T-helper 2 cell (primary cell): ENCODE measurements at places on chromosomes 12 and 14.

DNA sequence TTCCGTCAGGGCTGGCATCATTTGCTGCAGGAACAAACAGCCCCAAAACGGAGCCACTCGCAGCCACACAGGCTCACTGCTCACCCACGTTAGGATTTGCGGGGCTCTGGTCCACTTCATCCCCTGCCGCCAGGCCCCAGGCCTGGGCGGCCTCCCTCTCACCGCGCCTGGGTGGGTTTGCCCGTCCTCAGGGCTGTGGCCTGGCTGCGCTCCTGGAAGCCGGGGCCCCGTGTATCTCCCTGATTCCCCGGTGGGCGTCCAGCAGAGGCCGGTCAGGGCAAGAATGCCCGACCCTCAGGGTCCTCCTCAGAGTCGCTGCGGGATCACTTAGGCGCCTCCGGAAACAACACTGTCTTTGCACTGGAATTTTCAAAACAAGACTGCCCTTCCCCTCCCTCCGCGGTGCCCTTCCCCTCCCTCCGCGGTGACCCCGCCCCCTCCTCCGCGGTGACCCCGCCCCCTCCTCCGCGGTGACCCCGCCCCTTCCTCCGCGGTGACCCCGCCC lies 15.7 kb upstream of the FBRSL1 start:
- DNase-seq: peak; percentile 12

- no peak for DNase-seq
Measured at GRCh38 chr12:27316947-27317346, 15.7 kb upstream of the BMAL2 start.

- DNase-seq: no peak
Measured at GRCh38 chr14:97900196-97900854, 1103.1 kb downstream of the VRK1 start.

DNA sequence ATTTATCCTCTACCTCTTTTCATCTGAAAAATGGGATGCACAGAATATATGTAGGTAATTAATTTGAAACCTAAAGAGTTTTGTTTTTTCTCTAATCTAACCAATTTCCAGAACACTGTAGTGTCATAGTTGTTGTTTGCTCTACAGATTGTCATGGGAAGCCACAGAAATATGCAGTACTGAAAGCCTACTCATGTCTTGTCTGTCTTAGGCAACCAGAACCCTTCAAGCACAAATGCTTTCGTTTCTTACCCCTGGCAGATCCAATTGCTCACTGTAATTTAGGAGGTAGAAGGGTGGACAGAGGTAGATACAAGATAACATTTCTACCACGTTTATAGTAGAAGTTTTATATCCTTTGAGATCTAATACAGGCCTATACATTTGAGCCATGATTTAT lies 330.2 kb upstream of the NOVA1 start:
- no peak for DNase-seq

GRCh38 chr14:71536015-71536740 lies 396.1 kb upstream of the RGS6 start:
- no peak for DNase-seq

DNA sequence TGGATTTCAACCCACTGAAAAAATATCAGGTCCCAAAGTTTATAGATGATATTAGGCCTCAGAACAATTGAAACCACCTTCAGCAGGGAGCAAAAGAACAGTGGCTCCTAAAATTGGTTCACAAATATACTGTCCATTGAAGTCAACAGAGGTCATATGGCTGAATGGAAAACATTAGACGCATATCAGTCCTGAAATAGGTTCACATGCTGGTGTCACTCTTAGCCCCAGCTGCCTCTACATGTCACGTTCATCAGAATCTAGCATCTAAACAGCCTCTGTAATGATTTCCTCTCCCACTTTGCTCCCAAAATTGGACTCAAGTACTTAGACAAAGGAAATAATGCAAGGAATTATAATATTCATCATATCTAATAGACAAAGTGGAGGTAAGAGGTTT lies 8.7 kb downstream of the FLRT2 start:
- DNase-seq: no peak

DNA sequence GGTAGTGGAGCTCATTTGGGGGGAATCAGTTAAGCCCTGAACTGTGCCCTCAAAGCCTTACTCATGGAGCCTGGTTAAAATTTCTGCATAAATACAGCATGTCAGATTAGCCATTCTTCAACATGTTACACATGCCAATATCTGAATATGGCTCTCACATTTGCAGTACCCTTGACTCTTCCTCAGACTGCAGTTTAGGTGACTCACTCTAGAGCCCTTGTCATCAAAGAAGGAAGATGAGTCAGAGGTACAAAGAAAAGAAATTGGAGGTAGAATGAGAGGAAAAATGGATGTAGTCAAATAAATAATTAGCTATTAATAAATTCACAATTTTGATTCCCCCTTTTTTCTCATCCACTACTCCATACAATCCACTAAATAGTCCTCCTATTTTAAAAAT lies 23.6 kb upstream of the OR4K2 start:
- DNase-seq: no peak

GRCh38 chr12:102776041-102776440 lies 141.0 kb downstream of the PAH start:
- no peak for DNase-seq

DNA sequence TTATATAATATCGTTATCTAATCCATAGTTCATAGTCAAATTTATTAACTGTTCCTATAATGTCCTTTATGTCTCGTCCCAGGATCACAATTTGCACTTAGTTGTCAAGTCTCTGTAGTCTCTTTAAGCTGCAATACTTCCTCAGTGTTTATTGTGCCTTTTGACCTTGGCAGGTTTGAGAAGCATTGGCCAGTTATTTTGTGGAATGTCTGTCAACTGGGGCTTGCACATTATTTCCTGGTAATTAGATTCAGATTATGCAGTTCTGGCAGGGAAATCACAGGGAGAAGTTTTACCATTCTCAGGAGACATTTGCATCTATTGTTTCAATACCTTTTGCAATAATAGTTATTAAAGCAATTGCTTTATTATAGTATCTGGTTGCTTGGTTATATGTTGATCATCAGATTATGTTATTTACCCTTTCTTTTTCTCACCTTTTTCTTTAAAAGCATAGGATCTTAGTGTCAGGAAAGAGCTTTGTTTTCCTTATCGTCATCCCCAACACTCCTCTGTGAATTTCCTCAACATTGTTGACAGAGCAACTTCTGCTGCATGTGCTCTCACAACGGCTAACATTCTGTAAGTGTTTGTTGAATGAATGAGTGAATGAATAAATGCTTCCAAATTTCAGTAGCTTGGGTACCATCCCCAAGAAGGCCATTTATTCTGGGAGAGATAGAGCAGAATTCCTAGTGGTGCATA lies 3.7 kb upstream of the ART4 start:
- no peak for DNase-seq
